ENCODE measurements at places on chromosomes 1 and 21.

DNA sequence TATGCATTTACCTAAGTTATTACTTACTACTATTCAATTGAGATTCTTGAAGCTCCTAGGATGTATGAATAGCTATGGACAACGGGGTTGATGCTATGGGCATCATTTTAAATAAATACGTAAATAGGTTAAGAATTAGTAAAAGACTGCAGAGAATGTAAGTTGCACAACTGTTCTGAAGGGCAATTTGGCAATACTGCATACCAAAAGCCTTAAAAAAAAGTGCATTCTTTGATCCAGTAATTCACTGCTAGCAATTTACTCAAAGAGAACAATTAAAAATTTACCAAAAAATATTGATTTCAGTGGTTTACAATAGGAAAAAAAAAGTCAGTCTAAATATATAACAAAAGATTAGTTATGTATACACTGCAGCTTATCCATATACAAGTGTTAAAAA, 3.5 kb downstream of the ARPC5 start:
- DNase-seq, result no peak

- DNase-seq, result no peak
Observed at GRCh38 chr21:16377857-16378256, 648.1 kb downstream of the USP25 start.

- no peak for DNase-seq
Observed at GRCh38 chr1:226553924-226554282, 5.3 kb downstream of the STUM start.

- no peak for DNase-seq
Observed at GRCh38 chr1:223886516-223886921, 40.8 kb upstream of the TP53BP2 start.

- DNase-seq, result no peak
Observed at GRCh38 chr1:181777812-181778211, 283.7 kb downstream of the ZNF648 start.
